ENCODE measurements at places on chromosomes 2 and 18. TPM values are rescaled to one million over a fixed set of nuclear protein-coding genes. Genes with fewer than 3 reads are reported as not detected.

DNA sequence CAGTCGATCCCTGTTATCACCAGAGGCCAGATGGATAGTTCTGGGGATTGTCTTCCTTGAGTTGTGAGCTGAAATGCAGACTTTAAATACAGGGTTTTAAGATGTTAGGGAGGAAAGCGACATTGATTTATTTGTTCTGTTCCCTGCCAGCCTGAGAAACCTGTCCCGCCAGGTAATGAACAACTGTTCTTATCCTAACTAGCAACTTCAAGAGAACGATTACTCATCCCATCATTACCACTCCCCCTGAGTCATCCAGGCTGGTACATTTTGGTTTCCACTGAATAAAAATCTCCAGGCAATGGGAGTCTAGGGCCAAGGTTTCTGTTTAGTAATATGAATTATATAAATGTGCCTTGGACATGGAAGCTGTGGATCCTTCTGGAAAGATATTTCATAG lies 131.2 kb downstream of the LYPD6B start:
- H3K27me3 ChIP-seq: peaks cover 10% of the 10 kb centered on the region
- no peak overlapping the region for H3K4me3 ChIP-seq

The PLGLB2 gene
- total RNA-seq: 0.64 TPM

GRCh38 chr2:30732376-30732775 lies 74.9 kb downstream of the CAPN13 start:
- no peaks in the 10 kb centered on the region for H3K27me3 ChIP-seq
- no peak overlapping the region for H3K4me3 ChIP-seq
- no peaks in the 10 kb centered on the region for H3K4me1 ChIP-seq
- H3K27ac ChIP-seq: no peak overlapping the region

The PARD6G gene
- 20.3 TPM for total RNA-seq

The IGFBP2 gene
- total RNA-seq: 1,528 TPM
